ENCODE measurements at places on chromosomes 12 and 14.

- DNase-seq: no peak
Measured at GRCh38 chr12:54053003-54053750, 458 bp upstream of the HOXC4 start.

- no peak for DNase-seq
Measured at GRCh38 chr14:35234012-35234805, 58.0 kb upstream of the PSMA6 start.

DNA sequence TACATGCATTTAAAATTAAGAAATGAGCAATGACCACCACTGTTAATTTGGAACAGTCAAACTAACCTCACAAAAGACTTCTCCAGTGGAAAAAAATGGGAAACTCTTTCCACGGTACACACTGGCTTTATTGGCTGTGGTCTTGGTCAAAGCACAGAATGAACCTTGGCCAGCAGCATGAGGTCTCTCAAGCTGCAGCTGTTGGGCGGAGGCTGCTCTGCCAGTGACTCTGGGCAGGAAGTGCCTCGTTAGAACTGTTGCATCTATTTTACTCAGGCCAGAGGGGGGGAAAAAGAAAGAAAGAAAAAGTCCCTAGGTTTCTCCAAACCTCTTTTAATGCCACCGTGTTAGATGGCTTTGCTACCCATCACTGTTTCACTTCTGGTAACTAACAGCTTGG is 279.8 kb upstream of the DIO2 start:
- no peak for DNase-seq

DNA sequence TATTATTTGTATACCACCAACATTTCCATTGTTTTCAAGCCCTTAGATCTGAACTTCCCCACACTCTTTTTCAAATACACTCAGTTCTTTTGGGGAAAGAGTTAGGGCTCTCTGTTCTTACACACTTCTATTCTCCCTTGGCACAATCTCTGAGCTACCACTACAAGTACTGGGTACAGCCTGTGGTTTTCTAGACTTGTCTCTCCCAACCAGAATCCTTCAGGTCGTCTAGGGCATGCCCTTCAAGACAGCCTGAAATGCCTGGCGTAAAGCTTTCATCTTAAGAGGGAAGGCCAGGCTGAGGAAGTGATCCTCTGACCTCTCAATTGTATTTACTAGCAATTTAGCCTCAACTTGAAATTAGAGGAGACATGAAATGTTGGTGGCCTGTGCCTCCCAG is 1442.0 kb downstream of the AACS start:
- no peak for DNase-seq

- no peak for DNase-seq
Measured at GRCh38 chr14:68678471-68678870, 114.4 kb downstream of the ZFP36L1 start.

GRCh38 chr14:101183376-101184103 is 280.0 kb upstream of the RTL1 start:
- no peak for DNase-seq

GRCh38 chr12:50275556-50275955 is 7.8 kb downstream of the LIMA1 start:
- no peak for DNase-seq

- DNase-seq: no peak
Measured at GRCh38 chr12:5170844-5171243, 127.2 kb downstream of the KCNA5 start.

DNA sequence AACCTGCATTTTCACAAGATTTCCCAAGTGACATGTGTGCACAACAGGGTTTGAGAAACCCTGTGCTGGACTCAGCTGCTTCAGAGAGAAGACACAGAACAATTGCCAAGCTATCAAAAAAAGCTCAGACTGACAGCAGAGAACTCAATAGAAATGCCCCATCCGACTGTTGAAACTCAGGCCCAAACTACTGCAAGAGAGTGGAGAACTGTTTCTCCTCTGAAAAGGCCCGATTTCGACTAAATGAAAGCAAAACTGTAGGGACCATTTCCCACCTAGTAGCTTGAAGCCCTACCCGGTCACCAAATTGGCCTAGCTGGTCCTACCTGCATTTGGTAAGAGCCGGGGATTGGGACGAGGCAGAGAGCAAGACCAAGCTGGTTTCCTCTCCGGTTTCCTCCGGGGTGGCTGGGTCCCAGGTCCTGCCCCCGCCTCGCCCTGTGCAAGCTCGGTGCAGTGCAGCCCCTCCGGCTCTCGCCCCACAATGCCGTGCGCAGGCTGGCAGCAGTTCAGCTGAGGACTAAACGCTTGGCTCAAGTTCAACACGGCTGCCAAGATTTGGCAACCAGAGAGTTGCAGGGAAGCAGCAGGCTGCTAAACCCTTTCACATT is 1180.6 kb downstream of the VRK1 start:
- DNase-seq: peak; percentile 37

GRCh38 chr12:118175823-118176447 is 40.0 kb downstream of the PEBP1 start:
- DNase-seq: no peak

DNA sequence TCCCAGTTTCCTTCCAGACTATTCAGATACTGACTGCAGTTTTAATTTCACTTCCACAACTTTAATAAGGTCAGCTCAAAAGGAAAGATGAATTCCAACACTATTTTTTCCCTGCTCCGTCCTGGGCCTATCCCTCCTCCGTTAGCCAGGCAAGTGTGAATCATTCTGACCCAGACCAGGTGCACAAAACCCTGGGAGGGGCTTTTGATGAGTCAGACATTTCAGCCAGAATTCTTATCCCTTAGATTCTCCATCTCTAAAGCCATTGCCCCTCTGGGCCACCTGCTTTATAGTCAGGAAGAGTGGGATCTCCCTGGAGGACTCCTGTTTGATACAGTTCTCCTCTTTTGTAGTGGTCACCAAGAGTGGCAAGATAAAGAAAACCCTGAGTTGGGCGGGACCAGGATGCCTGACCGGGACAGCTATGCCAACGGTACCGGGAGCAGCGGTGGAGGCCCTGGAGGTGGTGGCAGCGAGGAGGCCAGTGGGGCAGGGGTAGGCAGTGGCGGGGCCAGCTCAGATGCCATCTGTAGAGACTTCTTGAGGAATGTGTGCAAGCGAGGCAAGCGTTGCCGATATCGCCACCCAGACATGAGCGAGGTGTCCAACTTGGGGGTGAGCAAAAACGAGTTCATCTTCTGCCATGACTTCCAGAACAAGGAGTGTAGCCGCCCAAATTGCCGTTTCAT is 2.2 kb downstream of the ZC3H10 start:
- no peak for DNase-seq

- DNase-seq: peak; percentile 59
Measured at GRCh38 chr14:93970585-93970964, 5.8 kb downstream of the ASB2 start.

DNA sequence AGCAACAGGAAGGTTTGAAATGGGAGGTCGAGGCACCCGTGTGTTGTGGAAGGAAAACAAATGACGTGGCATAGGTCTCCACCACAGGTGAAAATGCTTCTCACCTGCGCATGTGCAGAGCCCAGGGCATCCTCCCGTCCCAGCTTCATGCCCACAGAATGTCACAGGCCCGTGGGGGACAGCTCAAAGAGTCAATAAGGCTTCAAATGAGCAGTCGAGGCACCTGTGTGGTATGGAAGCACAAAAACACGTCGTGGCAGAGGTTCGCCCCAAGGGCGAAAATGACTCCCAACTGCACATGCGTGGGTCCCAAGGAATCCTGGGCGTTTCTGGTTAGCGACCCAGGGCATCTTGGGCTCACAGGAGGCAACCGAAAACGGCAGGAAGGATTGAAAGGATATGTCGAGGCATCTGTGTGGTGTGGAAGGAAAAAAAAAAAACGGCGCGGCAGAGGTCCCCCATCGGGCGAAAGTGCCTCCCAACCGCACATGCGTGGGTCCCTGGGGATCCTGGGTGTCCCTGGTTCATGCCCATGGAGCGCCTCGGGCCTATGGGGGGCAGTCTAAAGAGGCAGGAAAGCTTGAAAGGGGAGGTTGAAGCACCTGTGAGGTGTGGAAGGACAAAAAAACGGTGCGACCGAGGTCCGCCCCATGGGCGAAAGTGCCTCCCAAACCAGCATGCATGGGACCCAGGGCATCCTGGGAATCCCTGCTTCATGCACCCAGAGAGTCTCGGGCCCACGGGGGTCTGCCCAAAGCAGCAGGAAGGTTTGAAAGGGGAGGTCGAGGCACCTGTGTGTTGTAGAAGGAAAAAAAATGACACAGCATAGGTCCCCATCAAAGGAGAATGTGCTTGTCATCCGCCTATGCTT is 578.5 kb downstream of the ALG10 start:
- DNase-seq: no peak

DNA sequence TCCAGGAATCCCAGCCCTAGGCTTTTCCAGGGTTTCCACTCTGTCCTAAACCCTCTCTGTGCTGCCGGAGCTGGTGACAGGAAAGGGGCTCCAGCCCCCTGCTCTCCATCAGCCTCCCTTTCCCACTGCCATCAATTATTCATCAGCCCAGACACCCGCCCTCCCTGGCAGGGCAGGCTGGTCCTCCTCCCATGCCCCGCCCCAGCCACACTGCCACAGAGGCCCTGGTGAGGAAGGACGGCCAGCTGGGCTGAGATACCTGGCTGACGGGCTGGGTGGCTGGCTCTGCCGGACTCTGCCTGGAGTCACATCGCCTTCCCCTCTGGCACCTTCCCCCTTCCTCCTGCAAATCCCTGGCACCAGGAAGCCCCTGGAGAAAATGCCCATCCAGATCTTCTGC is 11.9 kb upstream of the SMARCD1 start:
- DNase-seq: no peak

DNA sequence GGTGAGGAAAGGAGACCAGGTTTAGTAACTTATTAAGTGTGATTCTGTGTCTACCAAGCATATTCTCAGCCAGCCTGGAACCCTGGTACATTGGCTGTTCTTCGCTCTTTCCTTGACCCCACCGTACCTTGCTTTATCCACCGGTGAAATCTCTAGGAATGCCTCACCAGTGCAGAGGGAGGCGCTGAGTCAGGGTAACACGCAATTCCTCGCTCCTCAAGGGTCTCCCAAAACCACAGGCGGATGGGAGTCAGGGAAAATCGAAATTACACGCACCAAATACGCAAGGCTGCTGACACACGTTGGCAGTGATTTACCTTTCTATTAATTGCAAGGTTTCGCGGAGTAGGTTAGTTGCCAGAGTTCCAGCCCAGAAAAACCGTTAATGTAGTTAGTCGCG is 845 bp downstream of the L3HYPDH start:
- DNase-seq: no peak

- DNase-seq: no peak
Measured at GRCh38 chr12:92550661-92551060, 152.1 kb upstream of the PLEKHG7 start.

- no peak for DNase-seq
Measured at GRCh38 chr14:96038558-96038919, 623 bp upstream of the C14orf132 start.

DNA sequence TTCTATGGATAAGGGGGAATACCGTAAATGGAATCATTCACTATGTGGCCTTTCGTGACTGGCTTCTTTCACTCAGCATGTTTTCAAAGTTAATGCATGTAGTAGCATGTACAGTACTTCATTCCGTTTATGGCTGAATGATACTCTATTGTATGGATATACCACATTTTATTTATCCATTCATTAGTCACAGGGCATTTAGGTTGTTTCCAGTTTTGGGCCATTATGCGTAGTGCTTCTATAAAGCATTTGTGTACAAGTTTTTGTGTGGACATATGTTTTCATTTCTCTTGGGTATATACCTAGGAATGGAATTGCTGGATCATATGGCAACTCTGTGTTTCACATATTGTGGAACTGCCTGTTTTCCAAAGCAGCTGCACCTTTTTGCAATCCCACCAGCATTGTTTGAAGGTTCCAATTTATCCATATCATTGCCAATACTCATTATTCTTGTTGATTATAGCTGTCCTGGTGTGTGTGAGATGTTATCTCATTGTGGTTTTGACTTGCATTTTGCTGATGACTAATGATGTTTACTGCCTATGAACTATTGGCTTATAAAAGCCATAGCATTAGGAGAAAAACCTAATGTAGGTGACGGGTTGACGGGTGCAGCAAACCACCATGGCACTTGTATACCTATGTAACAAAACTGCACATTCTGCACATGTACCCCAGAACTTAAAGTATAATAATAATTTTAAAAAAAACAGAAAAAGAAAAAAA is 45.5 kb downstream of the ATF7IP start:
- no peak for DNase-seq

DNA sequence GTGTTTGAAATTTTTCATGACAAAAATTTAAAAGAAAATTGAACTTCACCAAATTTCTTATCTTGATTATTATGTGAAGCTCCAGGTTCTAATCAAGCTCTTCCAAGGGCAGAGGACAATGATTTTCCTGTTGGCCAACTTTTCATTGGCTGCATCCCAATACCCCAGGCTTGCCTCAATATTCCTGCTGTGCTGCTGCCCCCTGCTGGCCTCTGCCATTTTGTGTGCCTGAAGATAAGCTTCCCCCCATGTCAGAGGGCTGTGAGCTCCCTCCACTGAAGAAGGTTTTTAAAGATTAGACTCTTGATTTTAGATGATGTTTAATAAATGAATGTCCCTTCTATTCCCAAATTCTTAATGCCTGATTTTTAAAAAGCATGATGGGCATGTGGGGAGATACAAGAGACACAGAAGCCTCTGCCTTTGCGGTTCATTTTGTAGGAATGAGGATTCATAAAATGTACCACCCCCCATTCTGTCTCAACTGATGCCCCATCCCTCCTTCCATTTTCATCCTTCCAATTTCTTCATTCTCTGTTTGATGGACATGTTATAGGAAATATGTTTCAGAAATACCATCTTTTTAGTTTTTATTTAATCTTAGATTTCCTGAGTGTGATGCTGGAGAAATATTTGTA is 76.7 kb upstream of the RGS6 start:
- DNase-seq: no peak

- DNase-seq: no peak
Measured at GRCh38 chr12:107847430-107847829, 72.9 kb downstream of the ASCL4 start.

DNA sequence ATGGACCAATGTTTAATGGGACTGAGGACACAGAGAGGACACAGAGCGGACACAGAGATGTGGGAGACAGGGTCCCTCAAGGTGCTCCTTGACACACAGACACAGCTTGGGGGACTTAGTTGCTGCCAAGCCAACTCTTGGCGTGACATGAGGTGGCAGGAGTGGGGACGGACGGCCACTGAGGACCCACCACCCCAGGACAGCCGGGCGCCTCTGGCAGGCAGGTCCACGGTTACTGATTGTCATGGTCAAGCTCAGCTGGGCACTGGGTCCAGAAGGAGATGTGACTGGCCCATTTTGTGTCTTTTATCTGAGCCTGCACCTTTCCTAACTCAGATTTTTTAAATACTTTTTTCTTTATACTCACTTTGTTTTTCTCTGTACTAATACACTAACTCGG is 15.7 kb upstream of the PWP1 start:
- no peak for DNase-seq

All from stimulated activated CD4-positive, alpha-beta T cell treated with anti-CD3 and anti-CD28 coated beads, Interleukin-1b, Interleukin-23, amount 100 ng/mL, for 1 hour (primary cell).